Neural crest cell (in vitro differentiated cells): ENCODE measurements at places on chromosomes 4 and X.
A peak's percentile ranks its signal among the peaks of the same experiment; 100 is the strongest.

DNA sequence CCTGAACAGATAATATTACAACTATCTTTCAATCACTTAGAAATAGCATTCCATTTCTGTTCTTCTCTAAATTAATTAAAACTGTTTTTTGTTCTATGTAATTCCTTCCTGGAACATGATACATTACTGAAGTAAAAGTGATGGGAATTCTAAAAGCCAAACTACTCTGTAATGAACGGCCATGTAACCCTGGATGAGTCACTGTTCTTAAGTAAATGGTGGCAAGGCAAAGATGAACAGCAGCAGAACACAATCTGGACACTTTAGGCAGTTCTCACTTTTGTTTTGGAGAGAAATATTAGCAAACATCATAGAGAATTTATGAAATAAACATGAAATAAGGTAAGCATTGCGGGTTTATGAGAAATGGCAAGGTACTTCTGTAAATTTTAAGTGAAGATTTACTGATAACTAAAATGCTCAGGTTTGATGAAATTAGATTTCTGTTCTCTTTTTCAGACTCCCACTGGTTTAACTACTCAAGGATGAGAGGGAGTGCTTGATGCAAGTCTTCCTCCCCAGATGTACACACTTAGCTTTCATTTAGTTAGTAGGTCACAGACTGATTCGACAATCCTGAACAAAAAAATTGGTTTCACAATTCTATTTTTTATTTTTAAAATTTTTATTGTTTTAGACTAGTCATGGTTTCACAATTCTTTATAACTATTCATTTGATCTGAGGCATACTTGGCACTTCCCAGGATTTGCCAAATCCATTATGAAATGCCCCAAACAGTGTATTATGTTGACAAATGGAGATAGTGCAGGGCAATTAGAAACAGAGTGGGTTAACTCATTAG lies 964 bp upstream of the GPR82 start:
- H3K36me3 ChIP-seq, result peaks cover 21% of the 10 kb centered on the region
- peaks cover 13% of the 10 kb centered on the region for H3K4me1 ChIP-seq
- H3K4me3 ChIP-seq, result no peak overlapping the region
- H3K27ac ChIP-seq, result no peak overlapping the region

DNA sequence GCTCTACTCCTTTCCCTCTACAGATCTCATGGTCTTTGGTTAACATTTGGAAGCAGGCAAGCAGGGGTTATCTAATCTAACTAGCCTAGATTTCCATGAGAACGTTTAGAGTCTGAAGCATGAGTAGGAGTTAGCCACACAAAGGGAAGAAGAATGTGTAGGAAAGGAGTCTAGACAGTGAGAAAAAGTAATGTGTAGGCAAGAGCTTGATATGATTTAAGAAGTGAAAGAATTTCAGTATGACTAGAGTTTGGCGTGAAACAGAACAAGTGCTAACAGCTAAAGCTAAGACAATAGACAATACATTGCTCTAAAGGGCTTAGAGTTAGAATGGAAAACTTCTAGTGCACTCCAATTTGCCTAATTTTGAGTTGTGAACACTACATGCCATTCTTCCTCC lies 10.8 kb downstream of the CXCL8 start:
- DNase-seq, result no peak
- H3K27me3 ChIP-seq, result no peaks in the 10 kb centered on the region
- H3K27ac ChIP-seq, result no peak overlapping the region
- H3K36me3 ChIP-seq, result no peaks in the 10 kb centered on the region
- H3K4me1 ChIP-seq, result no peaks in the 10 kb centered on the region
- no peak overlapping the region for H3K4me3 ChIP-seq

DNA sequence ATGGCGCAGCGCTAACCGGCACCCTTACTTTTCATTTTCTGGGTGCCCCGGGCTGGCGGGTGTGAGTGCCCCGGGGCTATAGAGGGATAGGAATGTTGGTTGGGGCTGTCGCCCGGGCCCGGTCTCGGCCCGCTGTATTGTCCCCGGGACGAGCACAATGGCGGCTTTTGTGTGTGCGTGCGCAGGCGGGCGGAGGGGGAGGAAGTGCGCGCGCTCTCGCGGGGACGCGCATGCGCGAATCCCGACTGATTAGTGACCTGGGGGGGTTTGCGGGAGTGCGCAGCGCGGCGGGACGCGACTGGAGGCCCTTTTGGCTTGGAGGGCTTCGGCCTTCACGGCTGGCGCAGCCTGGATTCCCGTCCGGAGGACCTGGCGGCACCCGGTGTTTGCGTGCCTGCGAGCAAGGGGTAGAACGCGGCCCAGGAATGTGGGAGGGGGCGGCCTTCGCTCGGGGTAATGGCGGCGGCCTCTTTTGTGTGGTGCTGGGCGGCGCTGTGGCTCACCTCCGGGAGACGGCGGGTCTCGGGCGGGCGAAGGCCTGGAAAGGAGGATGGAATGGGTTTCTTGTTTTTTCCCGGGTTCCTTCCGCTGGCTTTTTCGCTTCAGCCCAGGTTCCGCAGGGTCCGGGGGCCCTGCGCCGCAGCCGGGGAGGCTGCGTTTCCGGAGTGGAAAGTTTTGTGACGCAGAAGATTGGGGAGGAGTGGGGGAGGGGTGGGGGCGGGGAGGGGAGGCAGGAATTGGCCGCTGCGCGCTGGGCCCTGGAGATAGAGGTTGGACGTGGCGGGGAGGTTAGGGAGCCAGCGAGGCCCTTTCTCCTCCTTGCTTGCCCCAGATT lies 618 bp downstream of the DDX3X start:
- H3K4me3 ChIP-seq, result peak overlapping the region; percentile 97
- H3K4me1 ChIP-seq, result peaks cover 39% of the 10 kb centered on the region
- peaks cover 16% of the 10 kb centered on the region for H3K36me3 ChIP-seq
- peaks cover 26% of the 10 kb centered on the region for H3K27me3 ChIP-seq

DNA sequence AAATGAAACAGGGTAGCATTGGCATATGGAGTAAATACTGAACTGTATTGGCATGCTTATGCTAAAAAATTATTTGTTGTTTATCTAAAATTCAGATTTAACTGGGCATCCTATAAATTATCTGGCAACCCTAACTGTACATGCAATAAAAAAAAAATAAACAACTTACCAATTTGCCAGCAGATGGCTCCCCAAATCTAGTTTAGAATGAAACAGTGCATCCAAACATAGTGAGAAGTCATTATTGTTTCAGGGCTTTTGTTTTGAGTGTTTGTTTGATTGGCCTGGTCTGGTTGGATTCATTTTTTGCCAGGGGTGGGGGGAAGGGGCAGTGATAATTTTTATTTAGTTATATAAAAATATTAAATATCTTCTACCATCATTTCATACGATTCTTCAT lies 12.8 kb upstream of the NSUN7 start:
- H3K27me3 ChIP-seq, result no peaks in the 10 kb centered on the region
- DNase-seq, result no peak
- no peak overlapping the region for H3K27ac ChIP-seq
- H3K4me1 ChIP-seq, result no peaks in the 10 kb centered on the region
- H3K36me3 ChIP-seq, result no peaks in the 10 kb centered on the region

GRCh38 chr4:118941149-118941548 lies 52.5 kb downstream of the SYNPO2 start:
- DNase-seq, result no peak
- no peak overlapping the region for H3K27ac ChIP-seq
- no peak overlapping the region for H3K4me3 ChIP-seq
- peaks cover 7% of the 10 kb centered on the region for H3K27me3 ChIP-seq
- H3K4me1 ChIP-seq, result no peaks in the 10 kb centered on the region

- no peak for DNase-seq
- peaks cover 14% of the 10 kb centered on the region for H3K27me3 ChIP-seq
- H3K36me3 ChIP-seq, result no peaks in the 10 kb centered on the region
- H3K27ac ChIP-seq, result no peak overlapping the region
- H3K4me1 ChIP-seq, result no peaks in the 10 kb centered on the region
Observed at GRCh38 chr4:154779362-154779947, 1.6 kb upstream of the RBM46 start.

DNA sequence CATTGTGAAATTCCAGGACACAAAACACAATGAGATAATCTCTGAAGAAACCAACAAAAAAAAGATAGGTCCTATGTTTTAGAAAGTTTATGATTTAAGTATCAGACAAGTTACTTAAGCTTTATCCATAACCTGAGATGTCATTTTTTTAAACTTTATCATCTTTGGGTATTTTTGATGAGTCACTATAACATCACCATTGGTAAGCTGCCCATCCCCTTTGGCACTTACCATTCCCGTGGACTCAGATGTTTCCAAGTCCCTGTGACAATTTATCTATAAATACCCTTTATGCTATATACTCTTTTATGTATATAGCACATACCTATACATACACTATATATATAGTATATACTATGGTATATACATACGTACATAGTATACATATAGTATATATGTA lies 198.9 kb upstream of the GEMIN8 start:
- no peaks in the 10 kb centered on the region for H3K27me3 ChIP-seq
- H3K4me1 ChIP-seq, result no peaks in the 10 kb centered on the region
- DNase-seq, result no peak
- no peak overlapping the region for H3K4me3 ChIP-seq

DNA sequence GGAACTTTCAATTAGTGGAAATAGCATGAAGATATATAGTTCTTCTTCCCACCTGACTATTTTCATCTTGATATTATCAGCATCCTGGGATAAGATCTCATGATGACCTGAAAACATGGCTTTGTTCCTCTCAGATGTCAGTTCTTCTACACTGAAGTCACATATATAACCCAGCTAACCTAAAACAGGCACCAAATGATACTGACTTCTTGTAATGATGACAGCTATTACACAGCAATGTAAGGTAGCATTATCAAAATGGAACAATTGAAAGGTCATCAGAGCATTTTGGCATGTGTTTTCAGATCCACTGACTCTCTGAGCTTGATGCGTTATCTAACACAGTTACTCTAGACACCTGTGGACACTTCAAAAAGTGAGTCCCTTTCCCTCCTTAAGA lies 469.9 kb downstream of the INPP4B start:
- no peak overlapping the region for H3K27ac ChIP-seq
- no peaks in the 10 kb centered on the region for H3K27me3 ChIP-seq
- DNase-seq, result no peak
- no peak overlapping the region for H3K4me3 ChIP-seq
- no peaks in the 10 kb centered on the region for H3K36me3 ChIP-seq
- H3K4me1 ChIP-seq, result peaks cover 31% of the 10 kb centered on the region

DNA sequence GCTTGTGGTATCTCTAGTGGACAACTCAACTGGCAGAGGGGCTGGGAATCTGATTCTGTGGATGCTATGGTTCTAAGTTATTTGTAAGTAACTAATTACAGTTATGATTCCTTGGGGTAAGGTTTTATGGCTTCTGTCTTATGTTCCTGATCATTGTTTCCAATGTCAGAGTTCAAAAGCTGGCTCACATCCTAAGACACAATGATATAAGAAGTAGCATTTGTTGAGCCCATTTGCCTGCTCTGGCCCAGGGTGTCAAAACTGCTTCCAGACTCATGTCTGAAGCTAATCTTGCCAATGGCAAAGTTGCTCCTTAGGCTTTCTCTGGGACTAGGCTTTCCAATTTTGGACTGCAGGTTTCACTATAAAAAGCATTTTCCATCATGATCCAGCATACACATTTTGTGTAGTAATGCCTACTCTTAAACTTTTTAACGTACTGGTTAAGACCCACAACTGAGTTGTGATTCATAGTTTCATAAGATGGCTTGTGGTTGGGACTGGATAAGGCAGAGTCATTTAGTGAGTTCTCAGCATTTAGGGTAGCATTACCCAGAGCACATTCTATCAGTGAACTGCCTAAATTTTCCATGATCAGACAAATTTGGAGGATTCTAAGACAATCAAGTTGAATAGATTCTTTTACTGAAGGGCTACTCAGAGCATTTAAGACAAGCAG lies 50.0 kb downstream of the CCNI start:
- H3K4me3 ChIP-seq, result no peak overlapping the region
- peaks cover 39% of the 10 kb centered on the region for H3K36me3 ChIP-seq
- no peak for DNase-seq

DNA sequence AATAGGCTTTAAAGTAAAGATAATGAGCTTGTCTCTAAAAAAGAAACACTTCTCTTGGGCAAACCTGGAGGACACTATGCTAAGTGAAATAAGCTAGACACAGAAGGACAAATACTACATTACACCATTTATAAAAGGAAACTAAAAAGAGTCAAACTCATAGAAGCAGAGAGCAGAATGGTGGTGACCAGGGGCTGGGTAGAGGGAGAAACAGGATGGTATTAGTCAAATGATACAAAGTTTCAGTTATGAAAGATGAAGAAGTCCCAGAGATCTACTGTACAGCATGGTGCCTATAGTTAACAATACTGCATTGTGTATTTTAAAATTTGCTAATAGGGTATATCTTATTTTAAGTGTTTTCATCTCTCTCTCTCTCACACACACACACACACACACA lies 28.5 kb downstream of the ACSL4 start:
- H3K27me3 ChIP-seq, result no peaks in the 10 kb centered on the region
- peaks cover 10% of the 10 kb centered on the region for H3K4me1 ChIP-seq
- H3K27ac ChIP-seq, result no peak overlapping the region
- DNase-seq, result no peak
- peaks cover 3% of the 10 kb centered on the region for H3K36me3 ChIP-seq

- H3K27ac ChIP-seq, result peak within 1 kb of the TSS; percentile 52
- H3K4me1 ChIP-seq, result peaks cover 24% of the 10 kb centered on the region
- no peak within 1 kb of the TSS for H3K4me3 ChIP-seq
- H3K27me3 ChIP-seq, result no peaks in the 10 kb centered on the region
- no peaks in the 10 kb centered on the region for H3K36me3 ChIP-seq
- no peak for DNase-seq
Observed at GRCh38 chrX:100643956-100644860, at the start of gene SRPX2. Gene SRPX2 (plus strand): TSS chrX:100644199. CDS start chrX:100646323, 2,124 bp downstream.

- peaks cover 5% of the 10 kb centered on the region for H3K4me1 ChIP-seq
- H3K36me3 ChIP-seq, result no peaks in the 10 kb centered on the region
- H3K27ac ChIP-seq, result no peak overlapping the region
- no peak for DNase-seq
Observed at GRCh38 chrX:106170318-106170717, 2.2 kb downstream of the PWWP3B start.

GRCh38 chrX:42128020-42128419 lies 204.7 kb upstream of the CASK start:
- no peaks in the 10 kb centered on the region for H3K36me3 ChIP-seq
- no peaks in the 10 kb centered on the region for H3K4me1 ChIP-seq
- DNase-seq, result no peak
- H3K4me3 ChIP-seq, result no peak overlapping the region

GRCh38 chr4:24219209-24219608 lies 329.4 kb upstream of the PPARGC1A start:
- H3K4me1 ChIP-seq, result no peaks in the 10 kb centered on the region
- H3K4me3 ChIP-seq, result no peak overlapping the region
- no peak overlapping the region for H3K27ac ChIP-seq
- H3K36me3 ChIP-seq, result no peaks in the 10 kb centered on the region
- H3K27me3 ChIP-seq, result peaks cover 2% of the 10 kb centered on the region

- H3K4me3 ChIP-seq, result no peak overlapping the region
- no peak overlapping the region for H3K27ac ChIP-seq
- no peak for DNase-seq
- peaks cover 26% of the 10 kb centered on the region for H3K36me3 ChIP-seq
- no peaks in the 10 kb centered on the region for H3K4me1 ChIP-seq
Observed at GRCh38 chr4:39274503-39274902, 91.7 kb downstream of the RFC1 start.

GRCh38 chrX:37847733-37848197 lies 394 bp upstream of the DYNLT3 start:
- H3K4me1 ChIP-seq, result peaks cover 7% of the 10 kb centered on the region
- peak overlapping the region; percentile 85 for H3K4me3 ChIP-seq
- no peaks in the 10 kb centered on the region for H3K27me3 ChIP-seq

- no peak for DNase-seq
- H3K27ac ChIP-seq, result no peak overlapping the region
- H3K4me1 ChIP-seq, result peaks cover 2% of the 10 kb centered on the region
Observed at GRCh38 chr4:7340553-7341433, 93.9 kb downstream of the PSAPL1 start.
